ENCODE measurements at places on chromosomes 7 and 10.

- no peak for DNase-seq
Measured at GRCh38 chr7:70082099-70082611, 483.9 kb downstream of the AUTS2 start.

- no peak for DNase-seq
Measured at GRCh38 chr10:47319784-47320183, 2.5 kb upstream of the GDF2 start.

GRCh38 chr10:90964781-90965465 is 44.0 kb upstream of the ANKRD1 start:
- DNase-seq, result no peak

DNA sequence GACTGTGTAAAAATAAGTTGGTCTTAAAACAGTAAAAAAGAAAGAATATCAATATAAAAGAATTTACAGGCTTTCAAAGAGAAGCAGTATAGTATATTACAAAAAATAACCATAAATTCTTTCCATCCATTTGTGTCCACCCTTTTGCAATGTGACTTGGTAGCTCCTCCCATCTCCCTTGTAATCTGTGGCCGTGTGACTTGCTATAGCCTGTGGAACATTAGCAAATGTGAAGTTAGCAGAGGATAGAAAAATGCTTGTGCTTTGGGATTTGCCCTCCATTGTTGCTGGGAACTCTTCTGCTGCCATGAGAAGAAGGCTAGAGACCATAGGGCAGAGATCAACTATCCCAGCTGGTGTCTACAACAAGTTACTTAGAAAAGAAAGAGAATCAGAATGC is 30.2 kb downstream of the KLHL7 start:
- DNase-seq, result no peak

DNA sequence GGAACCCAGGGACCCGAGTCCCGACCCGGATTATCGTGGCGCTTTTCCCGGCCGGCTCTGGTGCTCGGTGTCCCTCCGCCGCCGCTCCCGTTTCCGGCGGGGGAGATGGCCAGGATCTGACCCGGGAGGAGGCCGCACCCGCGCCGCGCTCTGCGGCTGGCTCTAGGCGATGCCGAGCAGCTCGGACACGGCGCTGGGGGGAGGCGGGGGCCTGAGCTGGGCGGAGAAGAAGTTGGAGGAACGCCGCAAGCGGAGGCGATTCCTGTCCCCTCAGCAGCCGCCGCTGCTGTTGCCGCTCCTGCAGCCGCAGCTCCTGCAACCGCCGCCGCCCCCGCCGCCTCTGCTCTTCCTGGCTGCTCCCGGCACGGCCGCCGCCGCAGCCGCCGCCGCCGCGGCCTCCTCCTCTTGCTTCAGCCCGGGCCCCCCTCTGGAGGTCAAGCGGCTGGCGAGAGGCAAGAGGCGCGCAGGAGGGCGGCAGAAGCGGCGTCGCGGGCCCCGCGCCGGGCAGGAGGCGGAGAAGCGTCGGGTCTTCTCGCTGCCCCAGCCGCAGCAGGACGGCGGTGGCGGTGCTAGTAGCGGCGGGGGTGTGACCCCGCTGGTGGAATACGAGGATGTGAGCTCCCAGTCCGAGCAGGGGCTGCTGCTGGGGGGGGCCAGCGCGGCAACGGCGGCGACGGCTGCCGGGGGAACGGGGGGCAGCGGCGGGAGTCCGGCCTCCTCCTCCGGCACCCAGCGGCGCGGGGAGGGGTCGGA is 593 bp downstream of the CDK13 start:
- DNase-seq, result peak; percentile 21

- no peak for DNase-seq
Measured at GRCh38 chr10:50604809-50605208, 18.9 kb downstream of the SGMS1 start.

DNA sequence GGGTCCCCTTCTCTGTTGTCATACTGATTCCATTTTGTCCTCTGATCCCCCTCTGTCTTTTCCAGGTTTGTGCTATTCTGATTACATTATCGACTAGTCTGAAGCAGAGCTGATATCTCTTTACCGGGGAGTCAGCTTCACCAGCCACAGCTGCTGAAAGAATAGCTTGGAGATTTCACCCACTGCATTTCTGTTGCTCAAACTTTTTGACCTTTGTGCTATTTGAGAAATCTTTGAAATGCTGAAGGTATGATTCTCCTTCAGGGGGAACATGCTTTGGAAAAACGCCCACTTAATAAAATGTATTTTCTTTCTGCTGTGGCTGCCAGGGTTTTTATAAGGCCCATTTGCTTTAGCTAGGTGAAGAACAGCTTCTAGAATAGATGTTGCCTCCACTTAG is 197.8 kb upstream of the TCF7L2 start:
- no peak for DNase-seq

DNA sequence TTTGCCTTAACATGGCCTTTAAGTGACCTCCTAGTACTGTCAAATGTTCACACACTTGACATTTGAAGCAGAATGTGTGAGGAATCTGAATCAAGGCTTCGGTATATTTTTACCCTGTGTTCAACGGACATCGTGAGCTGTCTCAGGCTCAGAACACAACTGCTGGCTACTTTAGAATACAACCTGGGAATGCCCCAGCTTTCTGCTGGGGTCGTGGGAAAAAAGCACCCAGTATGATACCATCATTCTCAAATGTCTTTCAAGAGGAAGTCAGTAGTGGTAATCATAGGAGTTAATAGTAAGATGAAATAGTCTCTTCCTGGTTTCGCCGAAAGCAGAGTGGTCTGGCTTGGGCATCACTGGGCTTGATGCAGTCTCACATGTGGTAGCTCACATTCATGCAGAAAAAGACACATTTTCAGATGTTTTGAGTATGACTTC is 67.2 kb downstream of the CREB5 start:
- DNase-seq, result no peak

DNA sequence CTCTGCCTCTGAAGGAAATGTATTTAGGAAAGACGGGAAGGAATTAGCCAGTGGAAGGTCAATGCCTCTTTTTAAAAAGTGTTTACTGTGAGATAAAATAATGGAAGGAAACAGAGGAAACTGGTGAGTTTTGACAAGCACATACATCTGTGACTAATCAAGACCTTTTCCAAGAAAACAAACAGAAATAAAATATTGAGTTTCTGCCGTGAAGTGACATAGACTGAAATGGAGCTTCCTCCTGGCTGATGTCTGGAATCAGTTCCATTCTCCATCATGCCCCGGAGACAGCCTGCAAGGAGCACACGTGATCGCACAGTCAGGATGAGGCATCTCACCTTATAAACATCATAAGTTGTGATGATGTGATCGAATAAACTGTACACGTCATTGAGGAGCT is 30.7 kb downstream of the TECTB start:
- no peak for DNase-seq

All from hippocampal formation (tissue), 2 donors.